ENCODE measurements at places on chromosomes 5 and 9.

- DNase-seq: no peak
Observed at GRCh38 chr5:16669776-16670175, 53.0 kb upstream of the RETREG1 start.

DNA sequence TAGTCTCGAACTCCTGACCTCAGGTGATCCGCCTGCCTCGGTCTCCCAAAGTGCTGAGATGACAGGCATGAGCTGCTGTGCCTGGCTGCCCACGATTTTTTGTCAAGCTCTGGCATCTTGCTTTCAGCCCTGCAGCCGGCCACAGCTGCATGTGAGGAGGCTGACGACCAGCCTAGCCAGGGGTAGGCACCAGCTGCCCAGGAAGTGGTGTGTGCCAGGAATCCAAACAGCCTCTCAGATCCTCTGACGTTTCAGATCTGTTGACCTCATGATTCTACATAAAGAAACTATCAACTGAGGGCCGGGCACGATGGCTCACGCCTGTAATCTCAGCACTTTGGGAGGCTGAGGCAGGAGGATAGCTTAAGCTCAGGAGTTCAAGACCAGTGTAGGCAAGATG lies 19.0 kb downstream of the DYNC2I2 start:
- no peak for DNase-seq

DNA sequence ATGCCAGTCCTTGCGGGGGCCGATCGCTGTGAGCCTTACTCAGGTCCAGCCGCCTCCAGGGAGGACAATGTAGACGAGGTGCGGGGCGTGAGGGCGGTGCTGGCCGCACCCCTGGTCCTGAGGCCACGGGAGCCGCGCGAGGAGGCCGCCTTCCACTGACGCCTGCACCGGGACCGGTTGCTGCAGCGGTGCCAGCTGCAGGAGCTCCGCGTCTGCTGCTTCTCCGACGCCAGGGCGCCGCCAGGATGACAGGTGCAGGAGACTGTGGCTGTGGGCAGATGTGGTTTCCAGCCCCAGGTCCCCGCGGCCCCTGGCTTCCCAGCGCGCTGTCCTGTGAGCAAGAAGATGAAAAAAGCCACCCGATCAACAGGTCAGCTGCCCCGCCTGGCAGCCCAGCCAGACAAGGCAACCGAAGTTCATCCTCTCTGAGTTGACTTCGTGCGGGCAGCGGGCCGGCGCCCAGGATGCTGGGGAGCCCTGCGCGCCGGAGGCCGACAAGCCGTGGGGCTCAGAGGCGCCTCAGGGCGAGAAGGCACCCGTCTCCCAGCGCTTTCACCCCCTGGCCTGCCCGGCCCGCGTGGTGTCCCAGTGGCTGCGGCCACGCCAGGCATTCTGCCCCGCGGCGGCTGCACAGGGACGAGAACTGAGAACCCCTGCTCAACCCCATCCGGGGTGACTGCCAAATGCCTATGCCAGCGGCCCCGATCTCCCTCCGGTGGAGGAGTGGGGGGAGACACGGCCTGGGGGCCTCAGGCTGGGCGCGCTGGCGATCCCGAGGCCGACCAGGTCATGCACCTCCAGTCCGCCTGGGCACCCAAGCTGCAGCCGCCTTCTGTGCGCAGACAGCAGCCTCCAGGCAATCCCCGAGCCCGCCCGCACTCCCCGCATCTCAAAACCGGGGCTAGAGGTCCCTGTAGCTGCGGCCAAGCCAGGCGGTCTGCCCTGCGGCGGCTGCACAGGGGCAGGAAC lies 43.4 kb upstream of the BICD2 start:
- no peak for DNase-seq

DNA sequence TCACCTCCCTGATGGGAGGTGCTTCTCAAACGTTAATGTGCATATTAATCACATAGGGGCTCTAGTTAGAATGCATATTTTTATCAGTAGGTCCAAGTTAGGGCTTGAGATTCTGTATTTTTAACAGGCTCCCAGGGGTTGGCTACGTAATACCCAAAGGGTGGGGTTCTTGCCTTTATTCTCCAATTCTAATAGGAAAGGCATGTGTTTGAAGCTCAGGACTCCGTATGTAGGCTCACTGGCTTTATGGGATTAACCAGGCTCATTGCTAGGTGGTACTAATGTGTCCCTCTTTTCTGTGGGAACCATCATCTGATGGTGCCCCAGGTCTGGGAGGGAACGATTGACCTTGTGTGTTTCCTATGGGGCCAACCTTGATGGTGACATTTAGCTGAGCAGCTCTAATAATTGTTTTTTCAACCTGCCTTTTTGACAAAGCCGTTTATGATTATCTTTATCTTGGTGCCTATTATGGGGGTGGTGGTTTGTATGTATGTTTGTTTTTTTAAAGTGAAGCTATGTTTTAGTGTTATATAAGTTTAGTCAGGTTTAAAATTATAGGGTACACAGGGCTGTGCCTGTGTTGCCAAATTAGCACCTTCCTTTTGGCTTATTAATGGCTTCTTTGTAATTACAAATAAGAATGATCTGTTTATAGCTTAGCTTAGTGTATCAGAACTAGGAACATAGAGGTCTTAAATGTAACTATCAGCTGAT lies 20.8 kb downstream of the TJP2 start:
- DNase-seq: no peak

All from tibial artery (tissue), 4 donors.